ENCODE measurements at places on chromosomes 2 and 18.

- DNase-seq = no peak
These were observed 85.5 kb upstream of the VWC2L start for GRCh38 chr2:214325404-214325803.

DNA sequence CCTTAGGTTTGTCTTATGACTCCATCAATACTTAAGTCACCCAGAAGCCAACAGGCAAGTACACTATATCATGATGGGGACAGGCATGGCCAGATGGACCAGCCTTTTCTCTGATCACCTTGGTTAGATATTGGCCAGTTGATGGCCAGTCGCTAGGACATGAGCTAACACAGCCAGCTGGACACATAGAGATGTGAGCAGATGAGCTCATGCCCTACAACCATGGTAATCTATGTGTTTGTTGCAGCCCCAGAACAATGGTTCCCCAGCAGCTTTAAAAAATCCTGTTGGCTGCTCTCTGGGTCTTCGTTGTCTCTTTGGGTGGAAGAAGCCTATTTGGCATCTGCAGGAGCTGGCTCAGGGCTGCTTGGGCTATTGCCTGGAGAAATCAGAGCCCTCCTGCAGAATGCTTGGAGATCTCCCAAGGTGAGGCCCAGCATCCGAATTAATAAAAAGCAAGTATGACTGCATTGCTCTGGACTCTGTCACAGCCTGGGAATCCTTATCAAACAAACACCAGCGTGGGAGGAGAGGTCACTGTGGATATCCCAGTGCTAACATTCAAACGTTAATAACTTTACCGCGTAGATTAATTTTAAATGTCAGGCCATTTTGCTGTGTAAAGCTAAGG, 62.3 kb upstream of the KLHL29 start:
- no peak for DNase-seq

GRCh38 chr18:57475408-57475807, 40.2 kb downstream of the ONECUT2 start:
- DNase-seq = no peak

- DNase-seq = no peak
These were observed 178.1 kb downstream of the DYSF start for GRCh38 chr2:71631411-71631931.

DNA sequence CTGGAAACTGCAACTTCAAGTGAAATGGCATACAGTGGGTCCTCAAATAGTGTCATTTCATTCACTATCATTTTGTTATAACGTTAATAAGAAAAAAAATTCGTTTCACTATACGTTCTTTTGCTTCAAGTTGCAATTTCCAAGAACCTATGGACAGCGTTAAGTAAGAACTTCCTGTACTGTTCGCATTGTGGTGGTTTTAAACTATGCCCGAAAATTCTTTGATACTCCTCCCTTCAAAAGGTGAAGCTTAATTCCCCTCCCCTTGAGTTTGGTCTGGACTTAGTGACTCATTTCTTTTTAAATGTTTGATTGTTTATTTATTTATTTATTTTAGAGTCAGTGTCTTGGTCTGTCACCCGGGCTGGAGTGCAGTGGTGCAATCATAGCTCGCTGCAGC, 20.7 kb downstream of the GNLY start:
- DNase-seq = no peak

GRCh38 chr18:36152781-36153180, 23.1 kb downstream of the ELP2 start:
- no peak for DNase-seq

DNA sequence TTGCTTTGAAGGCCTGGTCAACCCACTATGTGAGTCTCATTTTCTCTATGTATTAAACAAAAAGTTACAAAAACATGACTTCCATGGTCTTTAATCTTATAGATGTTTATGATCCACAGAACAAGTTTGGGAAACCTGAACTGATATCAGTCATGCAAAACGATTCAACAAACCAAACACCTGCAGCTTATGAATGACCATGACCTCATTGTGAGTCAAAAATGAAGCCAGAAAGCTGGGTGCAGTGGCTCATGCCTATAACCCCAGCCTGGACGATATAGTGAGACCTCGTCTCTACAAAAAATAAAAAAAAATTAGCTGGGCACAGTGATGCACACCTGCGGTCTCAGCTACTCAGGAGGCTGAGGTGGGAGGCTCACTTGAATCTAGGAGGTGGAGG, 270.4 kb upstream of the CCDC68 start:
- no peak for DNase-seq

DNA sequence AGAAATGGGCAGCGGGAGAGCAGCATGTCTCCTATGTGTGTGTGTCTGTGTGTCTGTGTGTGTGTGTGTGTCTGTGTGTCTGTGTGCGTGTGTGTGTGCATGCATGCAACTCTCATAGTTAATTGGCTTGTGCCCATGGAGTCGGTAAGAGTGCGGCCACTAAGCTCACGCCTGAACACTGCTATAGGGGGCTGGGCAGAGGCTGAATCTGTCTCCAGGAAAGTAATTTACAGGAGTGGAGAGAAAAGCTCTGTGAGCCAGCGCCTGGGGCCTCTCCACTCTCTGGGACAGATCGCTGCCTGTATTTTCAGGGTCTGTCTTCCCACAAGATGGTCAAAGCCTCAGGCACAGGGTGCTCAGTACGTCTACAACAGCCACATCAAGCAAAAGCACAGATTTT, 553.4 kb downstream of the TNS1 start:
- no peak for DNase-seq

DNA sequence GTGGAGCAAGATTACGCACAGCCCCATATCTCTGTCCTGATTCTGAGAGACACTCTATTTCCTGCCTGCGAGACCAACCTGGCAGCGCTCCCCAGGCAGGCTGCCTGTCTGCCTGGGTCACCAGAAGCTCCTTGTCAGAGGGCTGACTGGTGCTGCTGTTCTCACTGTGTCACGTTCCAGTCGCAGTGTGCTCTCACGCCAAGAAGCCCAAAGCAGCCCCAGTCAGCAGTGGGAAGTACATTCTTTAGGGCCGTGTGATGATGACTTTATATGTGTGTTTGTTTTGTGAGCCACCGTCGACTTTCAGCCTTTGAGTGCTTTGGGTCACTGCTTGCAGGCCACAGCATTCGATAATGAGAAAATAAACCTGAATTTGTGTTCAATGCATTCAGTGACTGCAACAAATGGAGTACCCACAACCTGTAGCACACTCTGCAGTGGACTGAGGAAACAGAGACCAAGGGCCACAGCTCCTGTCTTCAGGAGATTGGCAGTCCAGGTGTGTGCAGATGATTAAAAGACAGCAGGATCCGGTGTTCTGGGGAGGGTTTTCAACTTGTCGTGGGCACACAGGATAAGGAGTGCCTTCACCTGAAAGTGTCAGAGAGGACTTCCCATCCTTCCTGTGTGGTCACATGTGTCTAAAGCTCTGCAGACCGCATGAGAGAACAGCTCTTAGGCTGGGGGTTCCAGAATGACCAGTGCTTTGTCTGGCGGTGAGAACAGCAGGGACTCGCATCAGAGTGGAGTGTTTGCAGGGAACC, 4.8 kb downstream of the TNFRSF11A start:
- DNase-seq = peak; percentile 69

GRCh38 chr2:104812286-104812685, 41.6 kb upstream of the POU3F3 start:
- DNase-seq = no peak

DNA sequence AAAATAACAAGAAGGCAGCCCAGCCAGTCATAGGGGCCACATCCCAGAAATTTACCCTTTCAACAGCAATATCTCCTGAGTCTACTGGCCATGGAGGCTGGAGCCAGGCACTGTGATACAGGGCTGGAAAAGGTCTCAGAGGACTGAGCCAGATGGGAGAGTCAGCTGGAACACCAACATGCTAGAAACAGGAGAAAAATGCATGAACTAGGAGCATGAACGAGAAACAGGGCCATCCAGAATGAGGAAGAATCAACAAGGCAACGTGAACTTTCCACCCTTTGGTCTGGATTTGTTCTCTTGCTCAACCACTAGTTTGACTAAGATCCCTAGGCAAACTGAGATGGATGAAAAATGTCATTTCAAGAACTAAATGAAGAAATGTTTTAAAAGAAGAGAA, 13.1 kb downstream of the PID1 start:
- no peak for DNase-seq

DNA sequence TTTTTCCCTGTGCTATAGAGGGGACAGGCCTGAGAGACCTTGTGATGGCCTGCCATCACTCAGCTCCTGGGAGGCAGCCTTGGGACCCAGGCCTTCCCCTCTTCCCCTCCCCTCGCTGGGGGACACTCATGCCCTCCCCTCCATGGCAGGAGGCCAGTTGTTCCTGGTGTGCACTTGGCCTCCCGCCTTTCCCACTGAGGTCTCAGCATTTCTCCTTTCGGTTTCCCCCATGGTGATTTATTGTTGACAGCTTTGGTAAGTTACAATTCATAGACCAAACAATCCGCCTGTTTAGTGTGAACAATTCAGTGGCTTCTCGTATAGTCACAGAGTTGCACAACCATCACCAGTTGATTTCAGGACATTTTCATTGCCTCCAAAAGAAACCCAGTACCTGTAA, 10.2 kb upstream of the CNDP1 start:
- no peak for DNase-seq

DNA sequence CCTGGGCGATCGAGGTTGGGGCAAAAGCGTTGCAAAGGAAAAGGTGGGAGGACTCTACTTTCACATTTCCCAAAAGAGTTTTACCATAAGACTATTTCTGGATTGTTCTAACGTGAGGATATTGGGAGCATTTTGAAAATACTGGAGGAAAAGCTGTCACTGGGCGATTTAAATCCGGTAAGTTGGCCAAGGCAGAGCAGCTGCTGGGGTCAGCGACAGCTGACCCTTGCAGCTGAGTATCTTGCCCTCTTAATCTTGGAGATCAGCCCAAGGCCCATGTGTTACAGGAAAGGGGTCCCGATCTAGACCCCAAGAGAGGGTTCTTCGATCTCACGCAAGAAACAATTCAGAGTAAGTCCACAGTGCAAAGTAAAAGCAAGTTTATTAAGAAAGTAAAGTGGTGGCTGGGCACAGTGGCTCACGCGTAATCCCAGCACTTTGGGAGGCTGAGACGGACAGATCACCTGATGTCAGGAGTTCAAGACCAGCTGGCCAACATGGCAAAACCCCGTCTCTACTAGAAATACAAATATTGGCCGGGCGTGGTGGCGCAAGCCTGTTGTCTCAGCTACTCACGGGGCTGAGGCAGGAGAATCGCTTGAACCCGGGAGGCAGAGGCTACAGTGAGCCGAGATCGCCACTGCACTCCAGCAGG, 964 bp upstream of the ST3GAL5 start:
- no peak for DNase-seq

GRCh38 chr18:54020966-54021365, 203.5 kb downstream of the MBD2 start:
- no peak for DNase-seq

GRCh38 chr2:174634130-174635014, 36.8 kb upstream of the WIPF1 start:
- peak; percentile 52 for DNase-seq

GRCh38 chr2:178279142-178279541, 84.8 kb downstream of the OSBPL6 start:
- DNase-seq = no peak

GRCh38 chr2:11344342-11344955, at the start of gene ROCK2:
Gene ROCK2, minus strand, starts transcription at chr2:11344636. Its CDS starts 500 bp downstream, at chr2:11344136.
- peak; percentile 56 for DNase-seq

- DNase-seq = no peak
These were observed 82.5 kb downstream of the LIMS1 start for GRCh38 chr2:108616751-108617161.

DNA sequence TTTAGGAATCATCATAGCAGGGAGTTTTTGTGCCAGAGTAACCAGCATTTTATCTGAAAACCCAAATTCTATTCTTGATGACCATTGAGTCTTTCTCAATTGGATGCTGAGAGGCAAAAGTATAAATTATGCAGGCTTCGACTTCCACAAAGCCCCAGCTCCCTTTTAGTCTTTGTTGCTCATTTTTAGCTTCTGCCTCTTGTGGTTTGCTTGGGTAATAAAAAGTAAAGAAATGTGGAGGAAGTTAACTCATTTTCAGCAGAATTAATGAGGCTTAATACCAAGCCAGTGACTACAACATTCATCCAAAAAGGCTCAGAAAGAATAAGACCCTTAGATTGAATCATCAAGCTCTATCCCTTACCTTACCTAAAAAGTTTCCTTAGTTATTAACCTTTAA, 18.6 kb downstream of the ERMN start:
- DNase-seq = no peak

GRCh38 chr18:68714366-68714711, 569 bp downstream of the TMX3 start:
- no peak for DNase-seq

DNA sequence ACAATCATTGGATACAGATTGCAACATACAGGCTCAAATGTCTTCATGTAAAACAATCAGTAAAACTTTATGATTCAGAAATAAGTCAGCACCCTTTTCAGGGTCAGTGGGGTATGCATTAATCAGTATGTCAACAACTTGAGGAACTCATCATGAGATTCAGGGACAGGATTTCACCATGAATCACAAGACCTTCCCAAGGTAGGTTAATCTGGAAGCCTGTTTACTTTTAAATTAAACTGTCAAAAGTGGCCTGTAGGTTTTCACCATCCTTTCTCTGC, 104.8 kb downstream of the SP100 start:
- DNase-seq = no peak

GRCh38 chr2:207226243-207226642, 60.5 kb upstream of the KLF7 start:
- no peak for DNase-seq

- DNase-seq = no peak
These were observed 14.4 kb upstream of the BBS5 start for GRCh38 chr2:169464882-169465281.

GRCh38 chr2:236565212-236565611, 4.4 kb upstream of the ACKR3 start:
- DNase-seq = no peak

GRCh38 chr2:240759459-240759858, 60.6 kb downstream of the KIF1A start:
- DNase-seq = no peak

GRCh38 chr2:22450831-22451230, 934.1 kb upstream of the KLHL29 start:
- no peak for DNase-seq

GRCh38 chr2:111198701-111199100, 78.0 kb downstream of the BCL2L11 start:
- DNase-seq = no peak

DNA sequence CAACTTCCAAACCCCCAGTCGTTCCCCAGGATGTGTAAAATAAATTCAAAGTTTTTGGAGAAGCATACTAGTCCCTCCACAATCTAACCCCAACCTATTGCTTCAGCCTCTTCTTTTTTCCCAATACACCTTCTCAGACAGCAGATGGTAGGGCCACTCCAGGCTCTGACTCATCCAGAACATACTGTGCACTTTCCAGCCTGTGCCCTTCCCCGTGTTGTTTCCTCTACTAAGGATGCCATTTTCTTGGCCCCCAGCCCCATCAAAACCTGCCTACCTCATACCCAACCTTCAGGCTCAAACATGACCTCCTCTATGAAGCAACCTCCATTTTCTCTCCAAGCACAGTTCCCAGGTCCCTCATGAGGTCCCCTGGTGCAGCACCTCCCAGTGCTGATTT, 669.3 kb downstream of the BCL11A start:
- no peak for DNase-seq

All from central memory CD4-positive, alpha-beta T cell (primary cell).